ENCODE measurements at places on chromosomes 5 and 9.

DNA sequence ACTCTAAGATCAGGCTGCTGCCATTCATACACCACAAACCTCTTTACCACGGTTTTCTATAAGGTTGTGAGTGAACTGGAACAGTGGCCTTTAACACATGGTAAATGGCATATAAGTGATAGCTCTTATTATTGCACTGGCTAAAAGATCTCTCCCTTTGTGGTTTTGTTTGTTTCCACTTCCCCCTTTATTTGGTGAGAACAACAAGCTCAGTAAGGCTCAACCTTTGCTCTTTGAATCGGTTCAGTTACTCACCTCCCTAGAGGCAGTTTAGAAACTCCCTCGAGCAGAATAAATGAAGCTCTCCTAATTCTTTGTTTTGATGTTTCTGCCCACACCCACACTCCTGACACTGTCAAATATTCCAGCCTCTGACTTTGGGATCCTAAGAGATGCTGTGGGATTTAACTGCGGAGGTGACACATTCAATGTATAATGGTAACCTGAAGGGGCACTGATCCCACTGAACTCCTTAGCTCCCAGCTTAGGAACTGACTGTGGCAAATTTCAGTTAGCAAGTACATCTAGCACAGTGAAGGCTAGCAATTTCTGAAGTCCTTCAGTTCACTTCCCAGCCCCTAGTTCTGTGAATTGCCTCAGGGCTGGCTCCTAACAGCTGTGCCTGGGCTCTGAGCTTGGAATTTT is 22.5 kb upstream of the RAD23B start:
- no peak for DNase-seq

DNA sequence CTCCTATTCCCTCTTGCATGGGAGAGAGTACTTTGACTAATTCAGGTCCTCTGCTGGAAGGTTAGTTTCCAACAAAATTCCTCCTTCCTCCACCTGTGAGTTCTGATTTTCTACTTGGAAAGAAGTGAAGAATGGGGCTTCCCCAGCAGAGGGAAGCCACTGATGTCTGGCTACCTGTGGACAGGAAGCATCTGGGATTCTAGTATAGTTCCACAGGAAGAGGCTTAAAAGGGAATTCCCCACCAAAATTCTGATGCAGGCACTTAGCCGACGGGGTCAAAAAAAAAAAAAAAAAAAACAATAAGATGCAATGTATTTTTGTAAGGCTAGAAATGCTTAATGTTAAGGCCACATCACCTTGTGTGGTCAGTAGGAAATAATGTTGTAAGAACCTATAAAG is 33.4 kb downstream of the PCDHGC5 start:
- no peak for DNase-seq

GRCh38 chr9:94553029-94553938 is 1.6 kb upstream of the PCAT7 start:
- no peak for DNase-seq

GRCh38 chr9:22382331-22382730 is 64.3 kb upstream of the DMRTA1 start:
- DNase-seq = no peak

- DNase-seq = no peak
Observed at GRCh38 chr9:105858006-105858690, 163.8 kb downstream of the TMEM38B start.

DNA sequence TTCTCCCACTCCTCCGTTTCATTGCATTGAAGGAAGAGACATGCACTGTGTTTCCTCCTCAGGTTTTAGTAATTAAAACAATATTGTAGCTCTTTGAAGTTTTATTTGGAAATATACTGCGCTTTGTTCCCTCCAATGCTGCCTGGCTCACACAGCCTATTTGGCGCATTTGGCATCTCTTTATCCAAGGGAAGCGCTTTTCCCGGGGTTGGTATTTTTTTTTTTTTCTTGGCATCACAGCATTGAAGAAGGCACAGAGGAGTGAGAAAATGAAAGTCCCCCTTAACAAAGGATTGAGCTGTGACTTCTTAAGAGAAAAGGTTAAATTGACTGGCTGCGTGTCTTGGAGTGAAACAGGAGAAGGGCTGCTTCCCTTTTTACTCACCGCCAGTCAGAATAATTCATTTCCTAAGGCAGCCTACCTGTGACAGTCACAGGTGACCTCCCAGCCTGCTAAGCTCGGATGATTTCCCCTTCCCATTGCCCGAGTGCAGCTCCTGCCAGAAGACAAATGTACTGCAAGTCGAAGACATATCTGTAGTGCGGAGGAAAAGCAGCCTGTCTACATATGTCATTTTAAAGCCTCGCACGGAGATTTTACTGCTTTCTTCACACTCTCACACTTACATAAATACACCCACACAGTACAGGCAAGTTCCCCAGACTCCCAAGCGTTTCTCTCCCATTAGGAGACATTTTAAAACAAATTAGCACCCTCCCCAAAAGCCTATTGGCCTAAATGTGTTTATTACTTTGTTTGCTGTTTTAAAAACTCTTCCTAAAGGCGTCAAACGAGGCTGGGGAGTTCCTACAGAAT is 665.5 kb upstream of the ZNF608 start:
- DNase-seq = no peak

DNA sequence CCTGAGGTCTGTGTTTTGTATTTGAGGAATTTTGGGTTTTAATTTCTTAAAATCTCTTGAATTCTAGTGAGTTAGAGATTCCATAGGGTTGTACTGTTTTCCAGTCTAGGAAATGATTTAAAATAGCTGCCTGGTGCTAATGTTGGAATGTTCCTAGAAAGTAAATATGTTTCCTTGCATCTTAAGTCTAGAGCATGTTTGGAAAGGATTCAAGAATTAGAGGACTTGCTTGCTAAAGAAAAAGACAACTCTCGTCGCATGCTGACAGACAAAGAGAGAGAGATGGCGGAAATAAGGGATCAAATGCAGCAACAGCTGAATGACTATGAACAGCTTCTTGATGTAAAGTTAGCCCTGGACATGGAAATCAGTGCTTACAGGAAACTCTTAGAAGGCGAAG is 41.8 kb downstream of the LMNB1 start:
- DNase-seq = no peak

DNA sequence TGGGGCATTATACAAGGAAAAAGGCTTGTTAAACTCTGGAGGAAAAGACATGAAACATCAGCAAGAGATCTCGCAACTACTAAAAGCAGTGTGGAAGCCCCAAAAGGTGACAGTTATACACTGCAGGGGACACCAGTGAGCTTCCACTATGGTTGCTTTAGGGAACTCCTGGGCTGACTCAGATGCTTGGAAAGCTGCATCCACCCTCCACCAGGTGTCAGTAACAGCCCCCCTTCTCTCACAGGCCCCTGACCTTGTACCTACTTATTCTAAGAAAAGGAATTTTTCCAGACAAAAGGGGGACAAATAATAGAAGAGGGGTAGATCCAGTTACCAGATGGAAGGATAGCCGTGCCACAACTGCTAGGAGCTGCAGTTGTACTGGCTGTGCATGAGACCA is 154.4 kb upstream of the COX7C start:
- no peak for DNase-seq

- DNase-seq = no peak
Observed at GRCh38 chr5:42624912-42625311, 131.7 kb upstream of the CCDC152 start.
